ENCODE measurements at places on chromosomes 7 and 10.

DNA sequence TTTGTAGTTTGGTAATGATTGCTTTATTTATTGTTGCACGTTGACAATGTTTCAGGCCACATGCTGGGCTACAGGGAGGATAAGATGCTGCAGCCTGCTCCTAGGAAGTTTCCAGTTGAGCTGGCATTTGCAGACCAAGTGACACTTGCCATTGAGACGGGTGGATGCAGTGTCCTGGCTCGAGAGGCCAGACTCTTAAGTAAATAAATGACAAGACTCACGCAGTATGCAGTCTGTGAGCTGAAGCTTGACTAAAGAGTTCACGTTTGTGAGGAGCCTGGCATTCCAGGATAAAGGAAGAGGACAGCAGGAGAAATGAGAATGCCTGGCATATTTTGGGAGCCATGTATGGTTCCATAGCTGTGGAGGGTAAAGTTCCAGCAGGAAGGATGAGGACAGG, 105.8 kb downstream of the BAMBI start:
- DNase-seq, result no peak

- DNase-seq, result no peak
Observed at GRCh38 chr7:81769891-81770727, at the start of gene HGF. HGF (minus strand) TSS chr7:81770047; CDS start chr7:81769971, 76 bp downstream.

GRCh38 chr10:4437061-4437460, 388.9 kb upstream of the AKR1E2 start:
- DNase-seq, result no peak

- DNase-seq, result no peak
Observed at GRCh38 chr7:18163091-18163490, 135.4 kb upstream of the PRPS1L1 start.

GRCh38 chr10:29917311-29917710, 142.1 kb downstream of the JCAD start:
- no peak for DNase-seq

GRCh38 chr7:144818511-144818910, 17.3 kb downstream of the TPK1 start:
- DNase-seq, result no peak

Data from SHP77 treated with DMSO at 0.1 percent for 48 hours (cell line).